ENCODE measurements at places on chromosomes 1 and 21.
A peak's percentile ranks its signal among the peaks of the same experiment; 100 is the strongest.

- no peak for DNase-seq
These were observed 11.3 kb downstream of the LRRC47 start for GRCh38 chr1:3785045-3785444.

GRCh38 chr21:42120903-42121535 is 49.9 kb downstream of the UMODL1 start:
- DNase-seq = no peak

DNA sequence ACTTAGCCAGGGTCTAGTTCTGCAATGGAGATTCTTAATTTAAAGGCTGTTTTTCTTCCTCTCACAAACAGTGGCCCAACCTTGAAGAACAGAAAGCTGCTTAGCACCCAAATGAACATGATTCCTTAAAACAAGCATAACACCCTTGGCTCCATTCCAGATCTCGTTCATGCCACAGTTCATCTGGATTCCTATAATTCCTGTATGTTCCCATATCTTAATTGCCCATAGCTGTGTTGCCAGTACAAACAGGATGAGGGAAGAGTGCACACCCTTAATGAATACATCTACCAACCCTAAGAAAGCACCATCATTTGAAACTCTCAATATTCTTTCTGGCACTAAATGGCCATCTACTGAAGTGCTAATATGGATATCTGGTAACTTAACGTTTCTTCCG is 45.5 kb downstream of the TGFB2 start:
- DNase-seq = no peak

- no peak for DNase-seq
These were observed 86.0 kb upstream of the COX20 start for GRCh38 chr1:244749230-244750016.

DNA sequence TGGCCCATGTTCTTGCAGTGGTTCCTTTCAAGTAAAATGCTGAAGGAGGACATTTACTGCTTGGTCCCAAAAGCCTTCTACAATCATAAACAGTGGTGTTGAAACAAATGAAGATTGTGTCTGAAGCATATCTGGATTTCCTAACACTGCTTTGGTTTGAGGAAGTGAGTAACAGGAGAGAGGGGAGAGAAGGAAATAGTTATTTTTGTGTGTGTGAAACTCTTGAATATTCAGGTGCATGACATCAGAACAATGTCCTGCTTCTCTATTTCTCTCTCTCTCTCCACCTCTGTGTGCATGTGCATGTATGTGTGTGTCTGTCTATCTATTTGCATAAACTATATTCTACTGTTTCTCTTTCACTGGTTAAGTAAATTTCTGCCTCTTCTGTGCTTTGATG is 61.4 kb upstream of the TNFSF18 start:
- DNase-seq = peak; percentile 48
